ENCODE measurements at places on chromosomes 4 and X.

- DNase-seq, result no peak
Measured at GRCh38 chr4:154119317-154119716, 330.4 kb upstream of the SFRP2 start.

DNA sequence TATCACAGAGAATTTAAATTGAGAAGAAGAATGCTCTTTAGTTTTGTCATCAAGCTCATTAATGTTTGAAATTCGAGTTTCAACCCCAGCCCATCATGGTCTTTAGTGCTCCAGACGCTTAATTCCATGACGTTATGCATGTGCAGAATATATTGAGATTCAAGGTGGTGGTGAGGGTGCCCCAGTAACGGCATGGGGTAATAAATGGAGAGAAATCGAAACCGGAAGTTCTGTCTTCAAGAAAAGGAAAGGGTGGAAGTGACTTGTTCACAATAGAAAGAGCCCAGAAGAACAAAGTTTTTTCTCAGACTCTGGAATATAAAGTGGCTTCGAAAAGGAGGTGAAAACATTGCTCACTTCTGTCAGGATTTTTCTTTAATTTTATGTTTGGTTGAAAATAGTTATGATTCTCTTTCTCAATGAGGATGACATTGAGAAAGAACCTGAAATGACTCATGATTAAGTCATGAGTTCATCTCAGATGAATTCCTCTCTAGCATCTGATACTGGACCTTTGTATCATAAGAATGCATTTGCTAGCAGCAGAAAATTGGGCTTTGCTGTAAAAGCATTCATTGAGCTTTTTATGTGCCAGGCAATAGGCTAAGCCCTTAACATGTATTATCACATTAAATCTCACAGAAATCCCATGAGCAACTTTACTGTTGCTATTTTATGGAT lies 779 bp upstream of the DDX60L start:
- DNase-seq, result no peak

DNA sequence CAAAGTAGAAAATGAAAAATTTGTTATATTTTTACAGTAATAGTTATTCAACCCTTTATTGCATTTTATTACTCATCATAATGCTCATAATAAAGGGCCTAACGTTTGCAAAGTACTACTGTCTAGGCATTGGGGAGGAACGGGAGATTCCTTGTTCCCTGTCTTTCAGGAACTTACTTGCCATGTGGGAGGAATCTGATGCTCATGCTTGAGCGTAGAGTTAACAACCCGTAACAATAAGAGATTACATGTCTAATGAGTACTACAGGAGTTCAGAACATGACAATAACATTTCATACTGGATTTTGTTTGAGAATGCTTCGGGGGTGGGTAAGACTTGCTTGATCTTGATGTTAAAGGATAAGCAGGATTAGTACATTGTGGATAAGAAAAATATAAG lies 2.9 kb downstream of the CCSER1 start:
- DNase-seq, result no peak

DNA sequence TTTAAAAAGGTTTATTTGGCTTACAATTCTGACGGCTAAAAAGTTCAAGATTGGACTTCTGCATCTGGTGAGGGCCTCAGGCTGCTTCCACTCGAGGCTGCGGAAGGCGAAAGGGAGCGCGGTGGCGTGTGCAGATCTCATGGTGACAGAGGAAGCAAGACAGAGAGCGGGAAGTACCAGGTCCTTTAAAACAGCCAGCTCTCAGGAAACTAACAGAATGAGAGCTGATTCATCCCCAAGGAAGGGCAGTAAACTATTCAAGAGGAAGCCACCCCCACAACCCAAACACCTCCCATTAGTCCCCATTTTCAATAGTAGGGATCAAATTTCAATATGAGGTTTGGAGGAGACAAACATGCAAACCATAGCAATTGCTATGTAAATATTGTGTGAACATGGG lies 2144.2 kb upstream of the AGA start:
- DNase-seq, result no peak

- DNase-seq, result no peak
Measured at GRCh38 chr4:165612936-165613335, 234.1 kb downstream of the CPE start.

DNA sequence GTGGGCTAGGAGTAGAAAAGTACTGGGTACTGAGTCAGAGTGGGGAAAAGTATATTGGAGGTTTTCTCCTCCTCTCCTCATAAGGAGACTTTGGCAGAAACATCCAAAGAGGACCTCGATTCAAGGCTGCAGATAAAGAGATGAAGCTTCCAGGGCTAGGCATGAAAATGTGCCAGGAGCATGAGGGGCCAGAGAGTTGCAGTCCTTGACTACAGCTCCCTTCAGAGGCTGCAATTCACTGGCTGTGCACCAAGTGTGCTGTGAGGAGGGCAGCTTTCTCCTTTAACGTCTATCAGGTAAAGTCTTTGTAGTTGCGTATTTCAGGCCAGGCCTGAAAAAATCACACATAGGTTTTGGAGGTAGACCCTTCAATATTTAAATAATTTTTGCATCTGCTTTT lies 174.9 kb upstream of the VEGFC start:
- DNase-seq, result no peak

DNA sequence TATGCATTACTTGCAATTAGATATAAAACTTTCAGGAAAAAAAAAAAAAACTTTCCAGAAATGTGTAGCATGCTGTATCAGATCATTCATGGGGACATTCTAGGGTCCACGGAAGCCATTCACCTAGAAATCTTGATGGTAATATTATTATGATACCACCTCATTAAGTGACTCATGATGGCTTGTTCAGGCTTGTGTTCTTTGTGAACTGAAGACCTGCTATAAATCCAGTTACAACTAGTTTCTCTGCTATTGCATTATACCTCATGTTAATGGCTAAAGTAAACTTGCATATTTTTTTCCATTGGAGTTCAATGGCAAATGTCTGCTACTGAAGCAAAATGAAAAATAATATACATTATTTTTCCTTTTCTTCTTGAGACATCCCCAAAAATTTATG lies 35.3 kb upstream of the PTPN13 start:
- DNase-seq, result no peak

- no peak for DNase-seq
Measured at GRCh38 chr4:163395758-163396157, 52.1 kb downstream of the NPY5R start.

- no peak for DNase-seq
Measured at GRCh38 chrX:46713672-46714490, 45.0 kb downstream of the SLC9A7 start.

DNA sequence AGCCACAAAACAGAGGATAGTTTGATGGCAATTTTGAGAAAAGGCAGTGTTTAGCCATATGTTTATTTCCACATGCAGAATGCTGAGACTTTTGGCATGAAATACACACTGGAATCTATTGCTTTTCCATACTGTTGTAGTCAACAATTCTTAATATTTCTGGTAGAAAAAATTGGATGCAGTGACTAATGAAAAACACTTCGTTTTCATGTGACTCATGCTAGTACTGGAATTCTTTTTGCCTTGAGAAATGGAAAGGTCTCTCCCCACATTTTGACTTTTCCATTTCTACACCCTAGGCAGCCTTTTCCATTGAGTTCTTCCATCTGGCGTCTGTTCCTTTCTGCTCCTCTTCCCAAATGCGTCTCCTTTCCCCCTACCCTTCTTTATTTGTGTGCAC lies 425.2 kb upstream of the FTHL17 start:
- no peak for DNase-seq

DNA sequence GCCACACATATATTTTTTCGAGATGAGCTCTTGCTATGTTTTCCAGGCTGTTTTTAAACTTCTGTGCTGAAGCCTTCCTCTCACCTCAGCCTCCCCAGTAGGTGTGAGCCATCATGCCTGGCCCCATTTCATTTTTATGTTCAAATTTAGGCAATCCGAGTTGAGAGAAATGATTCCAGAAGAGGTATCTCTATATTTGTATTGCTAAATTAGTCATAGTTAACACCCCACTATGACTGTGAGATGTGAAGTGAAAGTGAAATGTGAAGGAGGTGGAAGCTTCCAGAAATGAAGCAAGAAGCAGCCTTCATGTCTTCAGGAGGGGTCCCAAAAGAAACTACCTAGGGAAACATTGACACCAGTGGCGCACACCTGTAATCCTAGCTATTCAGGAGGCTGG lies 17.7 kb downstream of the APELA start:
- no peak for DNase-seq

DNA sequence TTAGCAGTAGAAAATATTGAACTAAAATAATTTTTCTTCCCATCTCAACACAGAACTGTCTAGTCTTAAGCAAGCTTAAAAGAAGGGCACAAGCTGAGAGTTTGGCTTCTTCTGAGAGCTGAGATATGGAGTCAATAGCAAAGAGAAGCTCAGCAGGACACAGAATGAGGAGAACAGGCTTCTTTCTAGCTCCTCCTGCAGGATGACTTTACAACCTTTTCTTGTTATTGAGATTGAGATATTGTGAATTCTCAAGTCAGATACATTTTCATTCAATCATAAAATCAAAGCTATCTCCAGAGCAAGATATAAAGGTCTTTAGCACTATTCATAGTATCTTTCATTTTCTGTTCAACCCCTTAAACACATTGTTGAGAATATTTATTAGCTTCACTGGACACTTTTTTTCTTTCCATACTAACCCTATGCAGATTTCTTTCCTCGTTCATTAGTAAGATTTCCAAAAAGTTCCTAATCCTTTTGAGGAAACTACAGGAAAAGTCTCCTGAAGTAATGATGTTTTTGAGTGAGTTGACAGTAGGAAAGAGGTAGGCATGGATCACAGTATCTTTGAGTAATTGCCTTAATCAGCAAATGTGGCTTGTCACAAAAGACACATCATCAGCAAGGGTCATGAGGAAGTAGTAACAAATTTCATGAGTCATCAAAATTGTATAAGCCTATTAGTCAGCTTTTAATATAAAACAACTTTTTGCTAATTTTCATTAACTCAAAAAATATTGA lies 17.8 kb upstream of the CXCL3 start:
- DNase-seq, result no peak

- DNase-seq, result no peak
Measured at GRCh38 chr4:159766241-159766640, 663.4 kb downstream of the RAPGEF2 start.

- no peak for DNase-seq
Measured at GRCh38 chr4:71123951-71124350, 130.5 kb downstream of the DCK start.

- no peak for DNase-seq
Measured at GRCh38 chr4:3168029-3168428, 80.9 kb upstream of the MSANTD1 start.

- DNase-seq, result no peak
Measured at GRCh38 chr4:145937971-145938611, 532 bp downstream of the ZNF827 start.

DNA sequence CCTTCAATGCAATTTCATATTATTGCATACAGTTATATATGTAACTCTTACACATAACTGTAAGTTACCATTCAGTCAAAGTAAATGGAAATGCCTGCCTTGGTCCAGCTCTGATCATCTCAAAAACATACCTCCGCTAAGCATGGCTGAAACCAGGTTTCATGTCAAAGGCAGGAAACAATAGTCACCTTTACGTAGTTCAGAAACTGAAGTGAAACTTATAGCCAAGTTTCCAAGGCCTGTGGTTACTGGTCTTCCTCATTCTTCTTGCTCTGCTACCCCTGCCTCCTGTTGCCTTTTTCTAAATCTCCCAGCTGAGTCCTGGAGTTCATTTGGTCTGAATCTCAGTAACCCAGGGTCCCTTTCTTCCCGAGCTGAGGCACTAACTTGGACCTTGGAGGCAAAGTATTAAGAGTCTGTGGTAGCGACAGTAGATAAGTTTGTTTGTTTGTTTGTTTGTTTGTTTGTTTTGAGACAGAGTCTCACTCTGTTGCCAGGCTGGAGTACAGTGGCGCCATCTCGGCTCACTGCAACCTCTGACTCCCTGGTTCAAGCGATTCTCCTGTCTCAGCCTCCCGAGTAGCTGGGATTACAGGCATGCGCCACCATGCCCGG lies 30.8 kb downstream of the DAPP1 start:
- no peak for DNase-seq

- DNase-seq, result no peak
Measured at GRCh38 chrX:111411983-111412382, at the start of gene DCX. DCX (minus strand) TSS chrX:111412192; CDS start chrX:111410398, 1,794 bp downstream.

DNA sequence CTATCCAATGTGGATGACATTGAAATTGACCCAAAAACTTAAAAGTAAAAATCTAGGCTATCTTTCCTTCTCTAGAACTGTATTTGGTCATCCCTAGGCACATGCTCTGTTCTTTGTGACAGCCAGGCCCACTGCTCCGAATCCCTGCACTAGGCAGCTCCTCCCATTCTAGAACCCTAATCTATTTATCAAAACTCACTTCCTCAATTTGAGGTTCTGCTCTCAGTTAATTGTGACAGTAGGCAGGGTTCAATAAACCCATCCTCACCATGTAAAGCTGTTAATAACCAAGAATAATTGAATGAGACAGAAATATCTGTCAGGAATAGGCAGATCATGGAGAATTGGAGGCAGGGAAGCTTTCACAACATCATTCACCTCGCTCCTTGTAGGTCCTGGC lies 51.9 kb upstream of the IRF2 start:
- DNase-seq, result no peak

DNA sequence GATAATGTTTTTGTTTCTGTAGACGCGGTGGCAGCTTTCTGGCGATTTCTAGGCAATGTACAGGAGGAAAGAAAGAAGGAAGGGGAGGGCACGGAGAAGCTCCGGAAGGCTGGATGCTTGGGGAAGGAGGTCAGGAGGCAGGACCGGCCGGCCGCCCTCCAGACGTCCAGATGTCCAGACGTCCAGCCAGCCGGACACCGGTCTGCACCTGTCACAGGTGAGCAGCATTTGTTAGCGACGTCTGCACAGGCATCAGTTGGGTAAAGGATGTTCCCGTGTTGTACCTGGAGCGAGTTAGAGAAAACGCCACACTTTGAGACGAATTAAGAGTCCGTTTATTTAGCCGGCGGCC lies 90.0 kb upstream of the PPP2R3B start:
- DNase-seq, result no peak

- DNase-seq, result no peak
Measured at GRCh38 chr4:132114885-132115284, 1034.2 kb upstream of the PCDH10 start.

GRCh38 chrX:26851981-26852380 lies 611.2 kb downstream of the PPP4R3C start:
- no peak for DNase-seq

- no peak for DNase-seq
Measured at GRCh38 chr4:182093431-182093831, 149.8 kb upstream of the TENM3 start.

GRCh38 chr4:139896091-139896604 lies 230.5 kb downstream of the MGST2 start:
- DNase-seq, result no peak

DNA sequence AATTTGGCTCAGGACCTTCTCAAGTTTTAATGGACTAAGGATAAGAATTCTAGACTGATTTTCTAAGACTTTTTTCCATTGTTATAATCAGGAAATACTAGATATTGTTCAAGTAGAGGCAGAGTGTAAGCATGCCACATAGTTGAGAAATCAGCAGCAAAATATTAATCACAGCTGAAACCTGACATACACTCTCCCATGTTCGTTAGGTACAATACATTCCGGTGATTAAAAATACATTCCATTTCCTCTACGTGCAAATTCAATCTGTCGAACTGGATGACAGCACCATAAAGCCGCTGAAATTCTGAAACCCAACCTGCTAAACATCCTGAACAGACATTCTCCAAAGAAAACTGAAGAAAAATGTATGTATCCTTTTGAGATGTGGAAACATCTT lies 587.6 kb upstream of the DIPK2B start:
- no peak for DNase-seq
